Spinal cord (tissue), 10 donors: ENCODE measurements at places on chromosomes 1 and 21. TPM values are rescaled to one million over a fixed set of nuclear protein-coding genes. Genes with fewer than 3 reads are reported as not detected.

- DNase-seq, result no peak
These were observed 100.7 kb downstream of the MTR start for GRCh38 chr1:236895665-236896387.

DNA sequence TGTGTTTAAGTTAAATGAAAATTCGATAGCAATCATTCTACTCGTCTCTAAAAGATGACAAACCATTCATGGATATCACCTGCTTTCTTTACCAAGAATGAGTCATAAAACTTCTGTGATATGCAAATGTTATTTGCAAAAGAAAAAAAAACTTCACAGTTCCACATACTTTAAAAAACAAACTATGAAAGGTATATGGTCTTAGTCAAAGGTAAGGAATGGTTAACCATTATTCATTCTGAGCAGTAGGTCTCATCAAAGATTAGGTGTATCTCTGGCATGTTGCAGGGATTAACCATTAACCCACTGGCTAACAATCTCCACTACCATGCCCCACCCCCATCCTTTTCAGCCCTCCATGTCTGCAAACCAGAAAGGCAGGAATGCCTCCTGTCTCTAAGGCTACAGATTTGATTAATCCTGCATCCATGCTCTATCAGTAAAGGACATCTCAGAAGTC, 44.4 kb downstream of the PTPN14 start:
- no peak for DNase-seq

GRCh38 chr1:200628223-200628881, 7.8 kb upstream of the KIF14 start:
- DNase-seq, result no peak

DNA sequence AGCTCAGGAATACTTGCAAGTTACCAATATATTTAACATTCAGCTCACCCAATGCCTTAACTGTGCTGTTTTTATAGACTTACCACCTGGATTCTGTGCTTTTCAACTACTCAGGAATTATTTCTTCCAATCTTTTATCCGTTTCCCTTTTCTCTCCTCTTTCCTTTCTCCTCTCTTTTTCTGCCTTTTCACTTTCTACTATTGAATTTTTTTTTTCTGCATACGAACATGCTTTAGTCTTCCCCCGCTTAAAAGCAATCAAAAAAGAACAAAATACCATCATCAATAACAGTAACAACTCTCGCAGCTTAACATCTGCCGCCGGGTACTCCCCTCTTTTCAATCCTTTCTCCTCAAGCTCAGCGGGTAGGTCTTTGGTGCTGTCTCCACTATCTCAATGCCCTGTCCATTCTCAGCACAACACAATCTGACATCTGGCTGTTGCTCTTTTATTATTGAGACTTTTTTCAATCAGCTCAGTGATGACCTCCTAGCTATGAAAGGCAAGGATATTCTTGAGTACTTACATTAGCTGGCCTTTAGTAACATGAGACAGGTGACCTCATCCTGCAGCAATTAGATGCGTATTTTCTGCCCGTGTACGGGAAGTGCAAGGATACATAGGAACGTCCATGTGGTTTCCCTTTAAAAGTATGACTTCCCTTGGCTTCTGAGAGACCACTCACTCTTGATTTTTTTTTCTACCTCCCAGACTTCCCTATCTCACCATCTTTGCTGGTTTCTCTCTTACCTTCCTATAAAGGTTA, 40.2 kb upstream of the SIPA1L2 start:
- DNase-seq, result no peak

DNA sequence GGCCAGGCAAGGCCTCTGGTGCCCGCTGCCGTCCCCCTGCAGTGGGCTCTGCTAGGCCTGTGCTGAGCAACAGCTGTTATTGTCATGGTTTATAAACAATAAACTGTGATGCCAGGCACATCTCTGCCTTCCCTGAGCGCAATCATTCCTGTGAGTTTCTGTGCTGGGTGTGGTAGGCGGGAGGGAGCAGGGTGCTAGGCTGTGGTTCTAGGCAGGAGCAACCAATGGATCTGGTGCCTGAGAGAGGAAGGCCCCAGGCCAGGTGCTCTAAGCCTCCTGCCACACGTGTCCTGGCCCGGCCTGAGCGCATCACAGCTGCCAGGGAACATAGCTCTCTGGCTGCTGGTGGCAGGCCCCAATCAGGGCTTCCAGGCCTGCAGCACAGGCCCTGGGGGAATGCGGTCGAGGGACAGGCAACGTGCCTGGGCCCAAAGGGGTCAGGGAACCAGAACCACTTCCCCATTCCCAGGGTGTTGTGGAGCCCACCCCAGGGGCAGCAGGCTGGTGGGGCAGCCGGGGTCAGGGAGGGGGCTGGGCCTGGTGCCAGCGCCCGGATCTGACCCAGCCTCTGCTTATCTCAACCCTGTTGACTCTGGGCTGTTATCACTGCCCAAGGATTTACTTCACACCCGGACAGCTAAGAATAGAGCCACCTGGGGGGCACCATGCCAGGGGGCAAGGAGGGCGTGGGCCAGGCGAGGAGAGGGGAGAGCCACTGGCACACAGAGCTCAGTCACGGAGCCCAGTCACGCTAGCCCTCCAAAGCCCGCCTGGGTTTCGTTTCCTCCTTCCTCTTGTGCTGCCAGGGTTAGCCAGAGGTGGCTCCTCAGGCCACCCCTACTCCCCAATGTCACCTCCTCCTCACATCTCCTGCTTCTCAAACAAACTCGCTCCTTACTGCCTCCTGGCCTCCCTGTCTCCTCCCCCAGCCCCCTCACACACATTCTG, 11.5 kb downstream of the TRIM46 start:
- no peak for DNase-seq

GRCh38 chr1:167687919-167688519, 33.8 kb upstream of the MPZL1 start:
- DNase-seq, result peak; percentile 95

- no peak for DNase-seq
These were observed 15.7 kb upstream of the PDXK start for GRCh38 chr21:43703035-43703880.

DNA sequence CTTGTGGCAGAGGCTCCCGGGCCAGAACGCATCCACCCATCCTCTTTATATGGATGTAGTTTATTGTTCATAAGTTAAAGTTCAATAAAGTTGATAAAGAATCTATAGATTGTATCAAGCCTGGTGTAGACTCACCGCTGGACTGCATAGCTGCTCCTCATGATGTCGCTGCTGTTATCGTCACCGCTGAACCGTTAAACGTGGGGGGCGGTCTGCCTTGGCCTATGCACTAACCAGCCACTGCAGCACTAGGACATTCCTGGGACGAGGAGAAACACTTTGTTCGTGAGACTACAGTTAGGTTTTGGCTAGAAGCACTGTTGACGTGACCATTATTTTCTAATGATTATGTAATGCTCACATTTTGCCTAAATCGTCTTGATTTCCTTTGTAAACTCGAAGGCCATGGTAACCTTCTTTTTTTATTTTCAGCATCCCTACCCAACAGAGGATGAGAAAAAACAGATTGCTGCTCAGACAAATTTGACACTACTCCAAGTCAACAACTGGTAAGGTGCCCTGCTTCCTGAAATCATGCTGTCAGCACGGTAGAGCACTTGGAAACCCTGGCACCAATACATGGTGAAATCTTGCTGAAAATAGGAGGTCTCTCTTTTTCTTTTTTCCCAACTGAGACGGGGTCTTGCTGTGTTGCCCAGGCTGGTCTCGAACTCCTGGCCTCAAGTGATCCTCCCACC, 50.2 kb downstream of the PKNOX1 start:
- no peak for DNase-seq

GRCh38 chr1:76005765-76006164, 68.8 kb upstream of the ST6GALNAC3 start:
- DNase-seq, result no peak

SAMD11 gene
- total RNA-seq, result 29.5 TPM

- DNase-seq, result no peak
These were observed 24.1 kb upstream of the RNF187 start for GRCh38 chr1:228463009-228463558.

ELAPOR1 gene
- 4.0 TPM for total RNA-seq

SLC9C2 gene
- 1.3 TPM for total RNA-seq

ANKRD65 gene
- 6.7 TPM for total RNA-seq

DNA sequence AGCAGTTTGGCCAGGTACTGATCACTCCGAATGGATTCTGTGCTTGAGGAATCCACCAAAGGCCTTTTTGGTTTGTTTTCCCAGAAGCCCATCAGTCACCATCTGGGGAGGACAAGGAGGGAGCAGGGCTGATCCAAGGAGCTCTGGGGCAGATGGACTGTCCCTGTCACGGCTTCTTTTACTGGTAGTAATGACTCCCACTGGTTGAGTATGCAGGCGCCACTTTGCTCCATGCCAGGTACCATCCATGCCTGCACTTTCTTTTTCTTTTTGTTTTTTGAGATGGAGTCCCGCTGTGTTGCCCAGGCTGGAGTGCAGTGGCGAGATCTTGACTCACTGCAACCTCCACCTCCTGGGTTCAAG, 101.7 kb downstream of the UBIAD1 start:
- DNase-seq, result no peak

DNA sequence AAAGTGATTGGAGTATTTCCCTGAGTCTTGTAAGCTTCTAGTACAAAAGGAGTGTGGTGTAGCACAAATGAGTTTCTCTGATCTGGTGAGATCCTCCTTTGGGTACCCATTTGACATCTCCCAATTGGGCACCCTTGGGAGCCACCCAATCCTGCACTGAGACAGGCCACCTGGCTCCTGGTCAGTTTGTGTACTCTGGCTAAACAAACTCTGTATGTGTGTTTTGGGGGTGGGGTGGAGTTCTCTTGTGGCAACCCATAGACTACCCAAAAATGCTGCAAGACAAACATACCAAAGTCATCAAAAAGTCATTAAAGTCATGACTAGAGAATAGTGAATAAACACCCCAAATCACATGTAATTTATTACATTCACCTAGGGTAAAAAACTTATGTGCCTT, 8.4 kb upstream of the HIVEP3 start:
- DNase-seq, result no peak

GRCh38 chr1:207850621-207851407, 60.1 kb downstream of the CD34 start:
- DNase-seq, result no peak

IFI44 gene
- 33.6 TPM for total RNA-seq

- no peak for DNase-seq
These were observed 3.5 kb downstream of the SLC66A1 start for GRCh38 chr1:19315378-19316198.

DNA sequence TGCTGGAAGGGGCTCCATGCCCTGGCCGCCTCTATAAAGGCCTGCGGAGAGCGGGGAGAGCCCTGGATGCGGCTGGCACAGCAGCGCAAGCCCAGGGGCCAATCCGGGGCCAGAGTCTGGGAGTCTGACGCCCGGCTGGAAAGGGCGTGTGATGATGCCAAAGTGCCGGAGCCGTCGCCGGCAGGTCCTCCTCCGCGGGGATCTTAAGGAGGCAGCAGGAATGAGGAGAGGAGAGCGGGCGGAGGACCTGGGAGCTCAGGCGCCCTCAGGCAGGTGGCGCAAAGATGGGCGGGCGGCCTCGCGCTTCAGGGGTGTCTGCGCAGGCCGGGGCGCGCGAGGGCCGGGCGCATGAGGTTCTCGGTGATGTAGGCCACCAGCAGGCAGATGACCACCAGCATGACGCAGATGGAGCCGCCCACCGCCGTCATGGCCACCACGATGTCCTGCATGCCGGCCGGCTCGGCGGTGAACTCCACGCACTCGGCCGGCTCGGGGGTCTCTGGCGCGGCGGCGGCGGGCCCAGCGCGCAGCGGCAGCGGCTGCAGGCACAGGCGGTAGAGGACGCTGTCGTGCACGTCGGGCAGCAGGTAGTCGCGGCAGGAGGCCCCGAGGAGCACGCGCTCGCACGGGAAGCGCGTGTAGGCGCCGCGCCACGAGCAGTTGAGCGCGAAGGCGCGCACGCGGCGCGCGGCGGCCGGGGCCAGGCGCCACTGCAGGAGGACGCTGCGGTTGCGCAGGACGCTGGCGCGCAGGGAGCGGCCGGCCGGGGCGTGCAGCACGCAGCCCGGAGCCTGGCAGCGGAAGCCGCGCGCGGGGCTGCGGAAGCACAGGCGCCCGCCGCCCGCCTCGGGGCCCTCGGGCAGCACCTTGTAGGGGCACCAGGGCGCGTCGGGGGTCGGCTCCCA, 653 bp downstream of the FNDC10 start:
- DNase-seq, result peak; percentile 63

IL20 gene
- not detected for total RNA-seq

DNA sequence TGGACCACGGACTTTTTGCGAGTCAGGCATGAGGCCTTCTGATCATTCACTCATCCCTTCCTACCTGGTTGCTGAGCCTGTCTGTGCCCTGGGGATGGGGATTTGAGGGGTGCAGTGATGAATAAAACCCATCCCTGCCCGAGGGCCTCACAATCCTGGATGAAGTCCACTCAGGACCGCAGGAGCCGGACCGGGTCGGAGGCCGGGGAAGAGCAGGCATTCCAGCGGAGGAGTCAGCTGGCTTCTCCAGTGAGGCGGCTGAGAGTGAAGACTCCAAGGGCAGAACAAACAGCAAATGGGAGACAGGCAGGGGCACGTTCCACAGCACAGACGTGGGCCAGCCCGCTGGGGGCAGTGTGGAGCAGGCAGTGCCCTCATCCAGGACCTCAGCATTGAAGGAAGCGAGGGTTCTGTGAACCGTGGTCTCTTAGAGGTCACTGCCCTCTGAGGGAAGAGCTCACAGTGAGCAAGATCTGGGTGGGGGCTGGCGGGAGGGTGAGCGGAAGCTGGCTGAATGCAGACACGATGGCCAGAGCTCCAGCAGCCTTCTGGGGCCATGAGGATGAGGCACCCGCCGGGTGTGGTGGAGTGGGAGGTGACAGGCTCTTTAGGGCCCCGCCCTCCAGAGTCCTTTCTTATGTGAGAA, 10.9 kb upstream of the LRRC3 start:
- no peak for DNase-seq

PLXNA2 gene
- total RNA-seq, result 30.0 TPM

- DNase-seq, result no peak
These were observed 24.9 kb downstream of the TMED5 start for GRCh38 chr1:93155335-93155734.
